ENCODE measurements at places on chromosomes 3 and 15.
A peak's percentile ranks its signal among the peaks of the same experiment; 100 is the strongest.

DNA sequence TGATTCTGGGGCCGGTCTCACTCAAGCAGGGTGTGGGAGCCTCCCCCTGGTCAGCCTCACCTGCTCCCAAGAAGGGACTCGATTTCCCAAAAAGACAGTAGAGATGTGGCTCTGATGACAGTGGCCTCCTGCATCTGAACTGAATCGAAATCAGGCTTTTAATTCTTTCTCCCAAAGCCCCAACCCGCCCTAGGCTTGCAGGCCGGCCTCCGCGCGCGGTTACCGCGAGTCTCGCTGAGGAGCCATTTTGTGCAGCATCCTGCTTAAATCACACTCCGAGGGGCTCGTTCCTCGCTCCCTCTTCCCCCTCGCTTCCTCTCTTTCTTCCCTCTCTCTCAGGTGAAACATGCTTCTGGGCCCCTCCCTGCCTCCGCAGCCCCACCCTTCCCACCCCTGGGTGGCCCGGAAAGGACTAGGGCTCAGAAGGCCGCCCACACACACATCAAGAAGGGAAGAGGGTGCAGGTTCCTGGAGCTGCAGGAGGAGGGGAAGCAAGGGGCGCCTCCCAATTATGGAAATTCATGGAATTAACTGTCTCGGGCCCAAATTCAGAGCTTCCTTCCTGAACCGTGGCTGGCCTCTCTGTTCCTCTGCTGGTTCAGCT lies 30.9 kb upstream of the POLG start:
- DNase-seq, result no peak

- DNase-seq, result peak; percentile 70
Measured at GRCh38 chr3:8970971-8971589, 7.8 kb upstream of the RAD18 start.

DNA sequence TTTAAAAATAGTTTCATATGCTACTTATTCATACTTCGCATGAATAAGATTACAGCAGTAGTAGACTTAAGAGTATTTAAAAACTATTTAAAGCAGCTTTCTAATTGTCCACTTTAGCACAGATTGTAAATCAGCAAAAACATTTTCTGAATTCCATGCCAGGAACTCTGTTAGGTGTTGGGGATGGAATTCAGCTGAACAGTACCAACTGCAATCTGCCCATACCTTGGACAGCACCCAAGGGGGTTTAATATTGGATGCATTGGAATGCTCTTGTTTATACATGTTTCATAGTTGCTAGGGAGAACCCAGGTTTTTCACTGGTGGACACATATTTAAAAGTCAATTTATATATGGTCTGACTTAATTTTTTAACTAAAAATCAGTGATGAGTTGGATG lies 74.8 kb downstream of the PPM1L start:
- no peak for DNase-seq

- no peak for DNase-seq
Measured at GRCh38 chr3:115943579-115943978, 320.3 kb downstream of the GAP43 start.

- no peak for DNase-seq
Measured at GRCh38 chr3:23395115-23395514, 192.0 kb downstream of the UBE2E2 start.

- DNase-seq, result no peak
Measured at GRCh38 chr3:197547306-197548011, 8.3 kb downstream of the BDH1 start.

GRCh38 chr3:163368168-163368567 lies 1710.1 kb downstream of the SI start:
- no peak for DNase-seq

GRCh38 chr15:58213587-58214338 lies 75.6 kb downstream of the AQP9 start:
- no peak for DNase-seq

GRCh38 chr3:79085171-79085570 lies 682.6 kb downstream of the ROBO1 start:
- no peak for DNase-seq

DNA sequence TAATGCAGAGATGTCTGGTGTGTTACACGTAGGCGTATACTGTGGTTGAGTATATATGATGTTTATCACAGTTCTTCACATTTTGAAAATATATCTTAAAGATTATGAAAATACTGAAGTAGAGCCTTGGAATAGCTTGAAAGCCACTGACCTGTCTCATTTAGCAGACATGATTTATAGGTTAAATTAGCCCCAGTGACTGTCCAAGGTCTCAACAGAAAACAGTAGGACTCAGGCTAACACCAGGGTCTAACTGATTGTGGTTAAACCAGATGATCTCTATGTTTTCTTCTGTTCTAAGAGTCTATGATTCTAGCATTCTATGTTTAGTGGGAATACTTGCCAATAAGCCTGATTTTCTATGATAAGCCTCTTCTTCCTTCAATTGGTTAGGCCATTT lies 166.4 kb upstream of the NR2E3 start:
- DNase-seq, result no peak

DNA sequence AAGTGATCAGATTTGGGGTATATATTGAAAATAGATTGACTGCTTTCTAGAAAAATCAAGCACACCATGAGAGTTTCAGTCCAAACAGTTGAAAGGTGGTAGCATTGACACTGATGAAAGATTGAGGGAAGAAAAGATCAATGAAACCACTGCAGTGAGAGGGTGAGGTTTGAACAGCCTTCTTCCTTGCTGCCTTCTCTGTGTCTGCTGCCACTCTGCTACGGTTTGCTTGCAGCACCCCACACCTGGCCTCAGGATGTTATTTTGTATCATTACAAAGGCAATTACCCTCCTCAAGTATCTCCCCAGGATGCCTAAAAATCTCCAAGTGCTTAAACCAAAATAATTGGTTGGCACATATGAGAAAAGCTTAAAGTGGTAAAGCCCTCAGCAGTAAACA lies 683.6 kb upstream of the ARPP21 start:
- no peak for DNase-seq

DNA sequence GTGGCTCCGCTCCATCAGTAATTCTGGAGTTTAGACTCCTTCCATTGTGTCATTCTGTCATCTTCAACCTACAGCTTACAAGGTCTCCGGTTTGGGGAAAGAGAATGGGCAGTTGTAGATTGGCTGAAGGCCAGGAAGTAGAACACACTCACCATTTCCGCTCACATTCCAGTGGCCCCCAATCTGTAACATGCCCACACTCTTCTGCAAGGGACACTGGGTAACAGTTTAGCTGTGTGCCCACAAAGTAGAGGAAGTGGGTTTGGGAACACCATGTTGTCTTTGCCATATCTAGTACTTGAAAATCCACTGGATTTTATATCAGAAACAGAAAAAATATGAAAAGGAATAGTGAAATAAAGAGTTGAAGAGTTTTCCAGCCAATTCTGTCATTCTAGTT lies 153.5 kb downstream of the SV2B start:
- DNase-seq, result no peak

GRCh38 chr3:105385179-105385578 lies 18.5 kb downstream of the ALCAM start:
- no peak for DNase-seq

DNA sequence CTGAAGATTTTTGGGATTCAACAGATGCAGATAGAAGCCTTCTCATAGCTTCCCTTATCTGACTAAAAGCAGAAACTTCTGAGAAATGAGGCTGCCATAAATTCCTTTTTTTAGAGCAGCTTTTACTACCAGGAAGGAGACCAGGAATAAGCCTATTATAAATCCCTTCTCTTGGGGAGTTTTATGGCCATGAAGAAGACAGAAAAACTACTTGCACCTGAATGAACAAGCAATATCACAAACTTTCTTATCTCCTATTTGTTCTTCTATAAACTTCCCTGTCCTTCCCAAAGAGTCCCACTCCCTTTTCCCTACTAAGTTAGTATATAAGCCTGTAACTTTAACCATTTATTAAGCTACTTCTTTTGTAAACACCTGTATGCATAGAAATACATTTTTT lies 603.1 kb downstream of the NSUN3 start:
- DNase-seq, result no peak

GRCh38 chr3:36933540-36934296 lies 11.1 kb downstream of the TRANK1 start:
- DNase-seq, result no peak

- no peak for DNase-seq
Measured at GRCh38 chr3:83065851-83066460, 1304.5 kb upstream of the GBE1 start.

GRCh38 chr3:188754267-188754666 lies 417.5 kb upstream of the TPRG1 start:
- DNase-seq, result no peak

- no peak for DNase-seq
Measured at GRCh38 chr3:10725067-10725466, 91.0 kb upstream of the SLC6A11 start.

- DNase-seq, result peak; percentile 35
Measured at GRCh38 chr3:58082047-58082446, 73.8 kb downstream of the FLNB start.

DNA sequence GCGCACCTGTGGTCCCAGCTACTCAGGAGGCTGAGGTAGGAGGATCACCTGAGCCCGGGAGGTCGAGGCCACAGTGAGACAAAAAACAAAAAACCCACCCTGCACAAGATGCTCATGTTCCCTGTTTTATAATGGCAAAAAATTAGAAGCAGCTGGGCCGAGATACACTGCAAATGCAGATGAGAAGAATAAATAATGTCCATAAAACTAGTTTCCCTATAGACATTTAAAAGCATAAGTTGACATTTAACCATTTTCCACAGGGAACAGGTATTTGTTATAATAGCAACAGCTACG lies 537 bp upstream of the SCAP start:
- DNase-seq, result no peak

DNA sequence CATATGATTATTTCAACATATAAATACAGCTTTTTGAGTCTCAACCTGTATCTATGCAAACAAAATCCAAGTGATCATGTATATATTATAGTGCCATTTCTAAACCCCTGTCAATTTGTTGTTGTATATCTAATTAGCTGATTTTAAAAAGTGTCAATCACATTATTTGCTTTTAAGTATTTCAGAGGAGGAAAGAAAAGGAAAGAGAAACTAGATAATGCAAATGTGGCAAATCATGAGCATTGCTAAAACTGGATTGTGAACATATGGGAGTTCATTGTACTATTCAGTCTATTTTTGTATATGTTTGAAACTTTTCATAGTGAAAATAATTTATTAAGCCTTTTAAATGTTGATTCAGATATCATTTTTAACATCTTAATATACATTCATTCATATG lies 190.7 kb downstream of the ZIC4 start:
- no peak for DNase-seq

Data from CD4-positive, alpha-beta T cell (primary cell).